ENCODE measurements at places on chromosomes 11 and 22.

DNA sequence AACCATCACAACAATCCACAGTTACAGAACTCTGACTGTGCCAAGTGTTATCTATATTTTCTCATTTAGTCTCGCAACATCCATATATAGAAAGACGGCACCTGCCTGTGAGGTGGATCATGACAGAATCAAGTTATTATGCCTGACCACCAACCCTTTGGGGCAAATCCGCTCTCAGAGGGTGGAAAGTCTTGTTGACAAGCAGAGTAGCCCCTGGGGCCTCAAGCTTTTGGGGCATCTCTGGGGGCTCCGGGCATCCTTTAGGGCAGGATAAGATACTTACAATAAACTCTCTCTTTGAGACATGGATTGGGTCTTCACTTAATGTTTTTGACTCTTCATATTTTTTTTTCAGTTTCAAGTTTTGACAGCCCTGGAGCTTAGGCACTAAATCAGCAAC is 150.5 kb upstream of the NAV2 start:
- no peak for DNase-seq

GRCh38 chr11:79200398-79201070 is 240.3 kb downstream of the TENM4 start:
- no peak for DNase-seq

GRCh38 chr11:2443881-2444820 is at the start of gene TRPM5:
Gene TRPM5, minus strand, starts transcription at chr11:2444514. Its CDS starts 21,478 bp downstream, at chr11:2423036.
- DNase-seq = no peak

DNA sequence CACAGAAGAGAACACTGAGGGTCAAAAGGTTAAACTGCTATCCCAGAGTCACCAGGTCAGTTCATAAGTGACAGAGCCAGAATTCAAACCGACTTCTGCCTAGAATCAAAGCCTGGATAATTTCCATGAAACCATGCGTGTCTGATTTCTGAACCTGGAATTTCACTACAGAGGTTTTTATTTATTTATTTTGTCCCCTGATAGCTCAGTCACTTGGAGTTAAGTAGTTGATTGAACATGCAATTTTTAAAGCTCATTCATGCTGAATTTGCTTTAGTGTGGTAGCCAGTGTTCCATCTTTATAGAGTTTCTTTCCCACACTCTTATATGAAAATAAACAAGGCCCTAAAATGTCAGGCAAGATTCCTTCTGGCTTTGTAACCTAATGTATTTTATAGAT is 93.2 kb downstream of the NAV2 start:
- DNase-seq = no peak

- DNase-seq = no peak
Measured at GRCh38 chr11:101128571-101129202, 926 bp downstream of the PGR start.

- DNase-seq = no peak
Measured at GRCh38 chr22:39379756-39380730, 19.5 kb upstream of the TAB1 start.

- no peak for DNase-seq
Measured at GRCh38 chr11:19938169-19938856, 222.0 kb downstream of the DBX1 start.
